RWPE1 (cell line): ENCODE measurements at places on chromosomes 4 and X.

- DNase-seq = no peak
These were observed 33.4 kb downstream of the ACSL1 start for GRCh38 chr4:184792334-184792733.

DNA sequence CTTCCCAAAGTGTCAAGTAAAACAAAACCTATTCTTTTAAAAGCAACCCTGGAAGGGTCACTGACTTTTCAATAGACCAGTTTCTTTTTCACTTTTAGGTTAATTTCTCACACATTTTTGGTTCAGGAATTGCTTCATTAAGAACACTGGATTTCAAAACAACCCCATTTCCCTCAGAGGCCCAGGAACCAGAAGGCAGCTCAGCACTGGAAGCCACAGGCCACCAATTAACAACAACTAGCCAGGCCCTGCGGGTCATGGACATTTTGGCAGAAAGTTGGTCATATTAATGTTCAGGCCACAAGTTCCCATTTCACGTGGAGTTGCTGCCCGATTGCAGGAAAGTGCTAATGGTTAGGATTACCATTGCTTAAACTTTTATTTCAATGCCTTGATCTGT lies 39.8 kb downstream of the HAND2 start:
- no peak for DNase-seq

GRCh38 chr4:42490015-42490414 lies 92.7 kb downstream of the SHISA3 start:
- no peak for DNase-seq

- peak; percentile 1 for DNase-seq
These were observed 53.2 kb upstream of the SPANXB1 start for GRCh38 chrX:140949233-140949632.

DNA sequence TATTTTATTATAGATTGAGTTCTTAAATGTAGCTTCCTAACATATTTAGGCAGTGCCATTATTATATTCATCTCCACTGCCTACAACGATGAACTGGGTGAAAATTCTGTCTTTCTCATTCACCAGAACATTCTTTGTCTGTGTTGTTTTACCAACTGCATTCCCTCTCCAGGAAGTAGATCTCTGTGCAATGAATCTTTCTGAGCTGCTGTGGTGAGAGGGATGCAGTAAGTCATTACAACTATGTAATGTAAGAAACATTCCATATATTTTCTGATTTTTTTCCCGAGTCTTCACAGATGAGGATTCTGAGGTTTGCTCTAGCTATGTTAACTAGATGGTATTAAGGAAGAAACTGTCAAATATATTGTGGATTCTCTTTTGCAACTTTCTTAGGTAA lies 811.9 kb upstream of the PCDH7 start:
- no peak for DNase-seq

GRCh38 chrX:118208481-118208880 lies 91.9 kb upstream of the KLHL13 start:
- DNase-seq = no peak

- DNase-seq = no peak
These were observed 76.9 kb downstream of the PAQR3 start for GRCh38 chr4:78862314-78862737.

DNA sequence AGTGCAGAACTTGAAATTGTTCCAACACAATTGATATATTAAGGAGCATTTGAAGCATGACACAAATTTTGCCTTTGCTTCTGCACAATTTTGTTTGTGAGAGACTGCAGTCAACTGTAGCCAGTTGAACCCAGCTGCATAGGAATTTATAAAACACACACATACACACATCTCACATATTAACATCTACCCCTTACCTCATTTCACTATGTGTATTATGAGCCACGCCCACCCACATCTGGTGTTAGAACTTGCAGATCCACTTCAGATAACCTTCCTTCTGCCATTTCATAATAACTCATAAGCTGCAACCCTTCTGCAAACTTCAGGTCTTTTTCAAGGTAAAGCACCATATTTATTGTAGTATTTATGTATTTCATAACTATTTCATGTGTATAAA lies 188.1 kb upstream of the WDFY3 start:
- DNase-seq = no peak

GRCh38 chr4:81348778-81349094 lies 123.0 kb downstream of the RASGEF1B start:
- no peak for DNase-seq

DNA sequence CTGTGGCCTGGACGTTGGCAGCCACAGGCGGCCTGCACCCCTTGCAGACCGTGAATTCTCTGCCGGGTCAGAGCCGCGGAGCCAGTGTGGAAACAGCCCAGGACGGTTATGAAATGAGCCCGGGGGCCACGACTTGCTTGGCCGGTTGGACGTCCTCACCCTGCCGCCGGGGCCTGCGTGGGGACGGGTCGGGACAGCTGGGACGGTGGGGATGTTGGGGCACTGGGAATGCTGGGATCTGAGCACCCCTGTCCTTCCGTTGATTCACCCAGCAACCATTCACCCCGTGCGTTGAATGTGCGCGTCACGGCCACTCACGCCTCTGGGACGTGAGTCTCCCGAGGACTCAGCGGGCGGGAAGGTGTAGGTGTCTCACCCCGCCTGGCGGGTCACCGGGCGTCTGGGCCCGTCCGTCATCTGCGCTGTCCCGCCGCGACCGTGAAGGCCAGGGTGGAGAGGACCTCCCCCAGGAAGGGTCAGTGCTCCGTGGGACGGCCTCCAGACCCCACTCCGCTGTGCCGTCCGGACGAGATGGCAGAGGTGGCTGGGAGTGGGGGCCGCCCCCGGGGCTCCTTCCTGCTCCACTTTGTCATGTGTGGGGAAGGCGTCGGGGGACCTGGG lies 4.5 kb upstream of the PLCXD1 start:
- peak; percentile 53 for DNase-seq

DNA sequence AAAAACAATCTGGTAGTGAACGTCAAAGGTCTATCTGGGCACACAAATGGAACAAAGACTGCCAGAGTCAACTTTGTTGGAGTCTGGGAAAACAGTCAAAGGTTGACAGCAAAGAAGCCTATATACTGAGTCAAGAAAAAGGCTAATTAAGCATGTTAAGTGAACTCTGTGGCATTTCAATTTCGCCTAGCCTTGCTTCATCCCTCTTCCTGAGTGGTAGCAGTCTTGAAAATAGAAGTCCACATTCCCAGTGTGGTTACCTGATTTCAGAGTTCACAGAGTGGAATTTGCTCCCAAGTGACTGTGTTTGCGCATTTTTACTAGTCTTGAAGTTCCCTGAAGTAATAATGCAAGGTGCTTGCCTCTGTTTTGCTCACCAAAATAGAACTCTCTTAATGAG lies 760.0 kb downstream of the FSTL5 start:
- DNase-seq = no peak

GRCh38 chrX:129058405-129058804 lies 464.9 kb downstream of the SMARCA1 start:
- no peak for DNase-seq

GRCh38 chrX:111095974-111096895 lies at the start of gene PAK3:
Gene PAK3 (plus strand): TSS chrX:111096191. CDS start chrX:111123104, 26,913 bp downstream.
- peak; percentile 40 for DNase-seq
